EH (cell line): ENCODE measurements at places on chromosomes 2 and 18.

DNA sequence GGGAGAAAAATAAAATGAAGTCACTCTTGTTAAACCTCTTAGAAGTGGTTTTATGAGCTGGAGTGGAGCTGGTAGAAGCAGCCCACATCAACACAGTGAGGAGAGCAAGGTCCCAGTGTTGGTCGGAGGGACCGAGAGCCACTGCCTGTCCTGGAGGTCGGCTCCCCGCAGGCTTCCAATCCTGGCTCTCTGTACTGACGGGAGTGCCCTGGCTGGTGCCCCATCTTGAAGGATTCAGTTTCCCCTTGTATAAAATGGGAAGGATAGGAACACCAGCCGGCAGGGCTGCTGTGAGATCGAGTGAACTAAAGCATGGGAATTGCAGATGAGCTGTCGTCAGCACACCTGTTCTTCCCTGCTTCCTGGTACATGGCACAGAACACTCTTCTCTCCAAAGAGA lies 104.3 kb upstream of the ID2 start:
- no peak for DNase-seq

- peak; percentile 4 for DNase-seq
Observed at GRCh38 chr2:24513281-24514071, 22.4 kb downstream of the NCOA1 start.

- DNase-seq: peak; percentile 25
Observed at GRCh38 chr2:217222309-217222910, 362.5 kb upstream of the TNP1 start.

DNA sequence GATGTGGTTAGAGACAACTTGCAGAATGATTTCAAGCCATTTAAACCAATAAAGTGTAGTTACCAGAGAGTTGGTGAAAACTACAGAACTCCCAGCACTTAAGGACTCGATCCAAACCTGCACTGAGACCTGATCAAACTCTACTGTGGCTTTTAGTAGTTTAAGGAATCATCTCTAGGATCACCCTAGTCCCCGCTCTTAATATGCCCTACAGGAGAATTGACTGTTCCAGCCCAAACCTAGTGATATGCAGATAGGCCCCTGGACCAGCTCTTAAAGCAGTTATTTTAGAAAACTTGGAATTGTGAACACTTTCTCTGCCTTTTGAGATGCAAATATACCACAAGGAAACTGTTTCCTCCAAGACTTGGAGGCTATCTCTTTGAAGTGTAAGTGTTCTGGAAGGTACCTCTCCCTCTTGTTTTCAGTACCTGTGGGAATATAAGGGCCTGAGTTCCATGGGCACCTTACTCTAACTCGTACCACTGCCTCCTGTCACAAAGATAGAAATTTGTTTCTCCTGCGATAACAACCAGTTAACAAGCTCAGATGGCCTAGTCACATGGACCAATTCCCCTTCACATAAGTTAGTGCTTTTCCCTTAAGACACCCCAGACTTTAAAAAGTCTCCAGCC lies 1367.2 kb upstream of the SLC39A10 start:
- no peak for DNase-seq

DNA sequence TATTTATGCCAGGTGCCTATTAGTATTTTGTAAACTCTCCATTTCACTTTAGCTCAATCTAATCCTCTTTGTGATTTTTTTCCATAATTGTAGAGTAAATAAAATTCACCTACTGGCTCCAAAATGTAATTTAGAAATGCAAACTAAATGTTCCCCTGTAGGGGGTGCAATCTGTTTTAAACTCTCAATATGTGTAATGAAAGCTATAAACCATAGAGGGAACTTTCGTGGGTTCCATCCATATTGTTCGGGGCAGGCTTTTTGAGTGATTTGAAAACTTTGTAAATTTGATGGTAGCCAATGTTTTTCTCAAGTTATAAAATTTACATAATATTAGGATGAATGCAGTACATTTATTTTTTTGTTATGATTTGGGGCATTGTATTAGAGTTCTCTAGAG lies 49.4 kb downstream of the TSPYL6 start:
- DNase-seq: peak; percentile 46

DNA sequence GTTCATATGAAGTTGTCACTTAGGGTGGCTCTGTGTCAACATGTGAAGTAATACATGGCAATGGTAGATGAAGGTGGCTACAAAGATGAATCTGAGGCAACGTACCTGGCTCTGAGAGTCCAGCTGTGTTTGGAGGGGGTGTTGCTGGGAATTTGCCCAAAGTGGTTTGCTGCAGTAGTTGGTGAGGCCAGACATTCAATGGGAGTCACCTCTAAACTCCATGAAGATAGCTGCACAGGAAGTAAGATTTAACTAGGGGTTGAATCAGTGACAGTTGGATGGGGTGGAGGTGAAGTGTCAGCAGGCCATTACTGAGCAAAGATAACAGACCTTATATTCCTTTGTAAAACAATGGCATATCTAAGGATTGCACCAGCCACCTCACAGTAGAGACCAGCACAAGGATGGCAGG lies 71.8 kb downstream of the NUP35 start:
- DNase-seq: no peak

DNA sequence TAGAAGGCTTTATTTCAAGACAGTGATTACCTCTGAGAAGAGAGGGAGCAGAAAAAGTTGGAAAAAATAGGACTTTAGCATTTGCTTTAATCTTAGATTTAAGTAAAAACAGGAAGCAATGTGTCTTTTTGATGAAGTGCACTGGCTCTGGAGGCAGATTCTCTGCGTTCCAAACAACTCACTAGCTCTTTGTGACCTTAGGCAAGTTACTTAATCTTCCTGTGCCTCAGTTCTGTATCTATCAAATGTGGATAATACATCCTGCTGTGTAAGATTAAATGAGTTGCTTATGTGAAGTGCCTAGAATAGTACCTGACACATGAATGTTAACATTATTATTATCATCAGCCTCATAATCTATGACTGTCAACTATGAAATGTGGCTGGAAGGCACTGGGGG lies 42.3 kb downstream of the RPRD1A start:
- DNase-seq: peak; percentile 73

DNA sequence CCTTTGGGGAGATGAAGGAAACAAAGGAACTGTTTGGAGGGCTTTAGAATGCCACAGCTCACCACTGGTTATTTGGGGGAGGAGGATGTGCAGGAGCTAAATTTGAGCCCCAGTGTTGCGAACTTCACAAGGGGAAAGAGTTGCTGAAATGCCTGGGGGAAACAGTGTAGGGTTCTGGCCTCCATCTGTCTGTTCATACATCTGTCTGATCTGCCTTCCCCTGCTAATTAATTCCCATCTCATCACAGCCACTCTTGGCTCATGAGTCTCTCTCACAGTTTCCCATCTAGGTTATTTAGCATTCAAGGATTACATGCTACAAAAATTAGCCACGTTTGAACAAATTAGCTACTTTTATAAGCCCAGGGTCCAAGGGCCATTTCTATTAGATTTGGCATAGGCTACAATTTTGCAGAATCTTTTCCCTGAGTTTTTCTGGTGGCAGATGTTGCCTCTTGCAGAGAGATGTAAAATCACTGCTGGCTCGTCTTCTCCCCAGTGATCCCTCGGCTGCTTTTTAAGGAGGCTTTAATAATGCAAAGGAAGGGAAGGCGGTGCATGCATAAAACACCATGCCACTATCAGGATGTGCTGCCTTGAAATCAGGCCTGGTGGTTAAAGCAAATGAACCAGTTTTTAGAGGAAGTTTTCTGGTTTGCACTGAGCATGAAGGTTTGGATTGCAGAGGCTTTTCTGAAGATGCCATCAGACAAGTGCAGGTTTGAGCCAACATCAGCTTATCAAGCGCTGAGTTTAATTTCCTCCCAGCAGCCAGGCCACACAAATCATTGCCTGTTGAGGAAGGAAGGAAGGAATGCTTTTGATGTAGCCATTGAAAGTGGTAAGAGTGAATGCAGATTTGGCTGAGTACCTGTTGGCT lies 35.0 kb downstream of the ADD2 start:
- no peak for DNase-seq

GRCh38 chr2:112798979-112799975 lies 15.0 kb upstream of the IL1A start:
- peak; percentile 19 for DNase-seq

DNA sequence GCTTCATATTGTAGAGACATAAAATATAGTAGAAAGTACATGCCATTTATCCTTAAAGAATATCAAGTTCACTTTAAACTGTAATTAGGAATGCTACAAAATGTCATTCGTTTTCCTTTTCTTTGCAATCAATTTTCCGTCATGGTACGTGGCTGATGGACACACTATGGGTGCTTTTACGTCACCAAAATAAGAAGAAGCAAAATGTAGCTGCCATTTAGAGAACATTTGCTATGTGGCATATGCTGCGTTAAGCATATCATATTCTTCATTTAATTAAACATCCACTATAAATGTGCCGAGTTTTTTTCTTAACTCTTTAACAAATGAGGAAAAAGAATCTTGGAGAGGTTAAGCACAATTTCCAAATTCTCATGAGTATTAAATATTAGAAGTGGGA lies 1358.5 kb upstream of the NXPH2 start:
- DNase-seq: no peak

- DNase-seq: no peak
Observed at GRCh38 chr2:241798631-241799521, 10.1 kb upstream of the NEU4 start.

DNA sequence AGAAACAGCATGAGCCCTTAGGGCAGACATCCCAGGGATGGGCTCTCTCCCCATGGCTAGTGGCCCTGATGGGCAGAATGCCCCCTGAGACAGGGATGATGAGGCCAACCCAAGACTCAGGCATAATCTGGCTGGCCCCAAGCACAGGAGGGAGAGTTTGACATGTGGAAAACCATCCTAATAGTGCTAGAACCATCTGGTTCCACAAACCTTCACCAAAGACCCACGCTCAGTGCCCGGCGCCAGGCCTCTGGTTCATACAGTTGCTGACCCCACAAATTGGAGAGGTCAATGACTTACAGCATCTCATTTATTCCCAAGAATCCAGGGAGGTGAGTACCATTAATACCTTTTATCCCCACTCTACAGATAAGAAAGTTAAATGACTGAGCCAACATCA lies 95.5 kb downstream of the TNS1 start:
- no peak for DNase-seq

DNA sequence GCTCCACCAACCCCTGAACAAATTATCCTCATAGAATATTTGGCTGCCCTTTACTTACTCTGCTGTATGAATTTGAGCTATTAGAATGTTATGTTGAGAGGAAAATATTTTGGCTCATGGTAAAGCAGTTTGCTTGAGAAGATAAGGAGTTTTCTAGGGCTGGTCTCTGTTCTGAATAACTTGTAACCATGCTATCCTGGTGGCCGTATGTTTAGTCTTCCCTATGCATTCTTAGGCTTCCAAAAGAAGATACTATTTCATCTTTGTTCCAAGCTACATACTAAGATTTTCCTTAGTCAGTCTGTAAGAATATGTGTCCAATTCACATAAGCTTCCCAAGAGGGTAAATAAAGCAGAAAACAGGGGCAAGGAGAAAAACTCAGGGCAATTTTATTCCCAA lies 1105.1 kb upstream of the PIK3C3 start:
- no peak for DNase-seq

- DNase-seq: no peak
Observed at GRCh38 chr18:71287268-71287667, 998.4 kb downstream of the SOCS6 start.

GRCh38 chr2:12107939-12108338 lies 361.5 kb downstream of the LPIN1 start:
- no peak for DNase-seq

DNA sequence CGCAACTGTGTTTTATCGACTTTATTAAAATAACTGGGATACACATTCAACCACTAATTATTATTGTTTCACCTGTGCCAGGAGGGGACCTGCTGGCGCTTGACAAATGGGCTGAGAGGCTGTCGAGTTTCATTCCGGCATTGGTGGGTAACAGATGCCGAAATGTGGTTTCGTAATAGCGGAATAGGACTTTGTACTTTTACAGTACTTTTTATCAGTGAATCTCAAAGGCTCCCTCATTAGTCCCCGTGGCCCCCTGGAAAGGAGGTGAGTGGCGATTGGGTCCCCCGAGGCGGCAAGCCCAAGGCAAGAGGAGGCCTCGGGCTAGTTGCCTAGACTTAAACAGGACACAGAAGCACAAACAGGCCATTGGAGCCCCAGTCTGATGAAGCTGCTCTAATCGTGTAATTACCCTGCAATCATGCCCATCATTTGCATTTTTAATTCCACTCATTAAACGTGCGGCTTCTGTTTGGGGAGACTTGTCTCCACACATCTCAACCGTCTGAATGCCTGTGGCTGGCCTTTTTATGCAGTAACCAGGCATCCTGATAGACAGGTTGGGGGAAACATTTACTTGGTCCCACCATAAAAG lies 193.2 kb downstream of the INO80D start:
- DNase-seq: no peak

DNA sequence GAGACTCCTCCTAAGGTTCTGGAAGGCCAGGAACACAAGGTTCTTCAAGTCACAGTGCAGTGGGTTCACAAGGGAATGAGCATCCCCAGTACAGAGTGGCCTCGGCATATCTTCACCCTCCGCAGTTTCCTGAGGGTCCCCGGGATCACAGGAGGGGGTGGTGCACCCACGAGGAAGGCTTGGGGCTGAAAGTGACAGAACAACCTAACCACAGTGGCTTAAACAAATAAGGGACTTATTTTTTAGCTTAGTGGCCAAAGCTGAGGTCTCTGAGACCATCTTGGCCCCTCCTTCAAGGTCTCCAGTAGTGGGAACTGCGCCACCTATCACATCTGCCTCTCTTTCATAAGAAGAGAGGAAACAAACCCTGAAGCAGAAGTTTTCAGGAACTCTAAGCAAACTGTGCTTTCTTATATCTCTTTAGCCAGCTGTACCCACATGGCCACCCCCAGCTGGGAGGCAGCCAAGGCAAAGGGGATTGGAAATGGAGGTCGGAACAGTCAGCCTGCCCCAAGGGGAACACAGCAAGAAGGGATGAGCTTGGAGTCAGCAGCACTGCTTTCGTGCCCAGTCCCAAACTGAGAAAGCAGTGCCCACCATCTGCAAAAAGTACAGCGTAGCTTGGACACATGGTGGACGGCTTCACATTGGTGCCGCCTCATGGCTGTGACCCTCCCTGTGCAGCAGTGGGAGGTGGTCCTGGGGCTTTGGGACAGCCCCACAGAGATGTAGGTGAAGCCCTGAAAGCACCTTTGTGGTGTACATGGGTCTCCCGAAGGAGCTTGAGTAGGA lies 260.0 kb upstream of the ID2 start:
- no peak for DNase-seq

GRCh38 chr2:234812851-234813250 lies 139.0 kb upstream of the SH3BP4 start:
- no peak for DNase-seq

- no peak for DNase-seq
Observed at GRCh38 chr18:24177499-24178133, 38.8 kb downstream of the CABYR start.

DNA sequence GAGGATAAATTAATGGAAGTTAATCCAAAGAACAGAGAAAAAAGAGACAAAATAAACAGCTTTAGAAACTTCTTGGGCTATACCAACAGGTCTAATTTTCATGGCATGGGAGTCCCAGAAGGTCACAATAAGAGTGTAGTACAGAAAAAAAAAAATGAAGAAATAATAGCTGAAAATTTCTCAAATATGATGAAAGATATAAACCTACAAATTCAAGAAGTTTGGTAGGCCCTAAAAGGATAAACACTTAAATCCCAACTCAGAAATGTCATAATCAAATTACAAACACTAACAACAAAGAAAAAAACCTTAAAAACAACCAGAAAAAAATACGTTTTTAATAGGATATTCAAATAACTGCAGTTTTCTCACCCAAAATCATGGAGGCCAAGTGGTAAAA lies 229.3 kb upstream of the ZEB2 start:
- DNase-seq: no peak

- no peak for DNase-seq
Observed at GRCh38 chr2:65354773-65355172, 77.6 kb downstream of the SPRED2 start.
